CD4-positive, alpha-beta T cell treated with Interleukin-15 for 1 hour (primary cell): ENCODE measurements at places on chromosomes 11 and 22.

- DNase-seq, result no peak
Observed at GRCh38 chr11:123742724-123743120, 1.3 kb upstream of the ZNF202 start.

- DNase-seq, result peak; percentile 14
Observed at GRCh38 chr11:1197886-1198560, 24.8 kb upstream of the MUC5B start.

DNA sequence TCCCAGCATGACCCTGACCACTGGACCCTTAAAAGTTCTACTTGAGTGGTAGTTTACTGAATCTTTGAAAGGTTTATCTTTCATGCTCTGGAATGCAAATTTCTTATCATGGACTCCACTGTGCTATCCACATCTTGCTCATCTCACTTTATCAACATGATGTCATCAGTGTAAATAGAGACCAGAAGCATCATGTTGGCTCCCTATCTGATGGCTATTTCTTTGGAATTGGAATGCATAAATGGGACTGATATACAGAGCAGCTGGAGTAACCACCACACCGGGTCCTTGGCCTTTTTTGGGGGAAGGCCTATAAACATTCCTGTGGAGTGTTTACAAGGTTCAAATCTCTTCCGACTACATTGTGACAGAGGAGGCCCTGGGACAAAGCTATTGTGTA, 74.1 kb upstream of the CEP126 start:
- DNase-seq, result no peak

DNA sequence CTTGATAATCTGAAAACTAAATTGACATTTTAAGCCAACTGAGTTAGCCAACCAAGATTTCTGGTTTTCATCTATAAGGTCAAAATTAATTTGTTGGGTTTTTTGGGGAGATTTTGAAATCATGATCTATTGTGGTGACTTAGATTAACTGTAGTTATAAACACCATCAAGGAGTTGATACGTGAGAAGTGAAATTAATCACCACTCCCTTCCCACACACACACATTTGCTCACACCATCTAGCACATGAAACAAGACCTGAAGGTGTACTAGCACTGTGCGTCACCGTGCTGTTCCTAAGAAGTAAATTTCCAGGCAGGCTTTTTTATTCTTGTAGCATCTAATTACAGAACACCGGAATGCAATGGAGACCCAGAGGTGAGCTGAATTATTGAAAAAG, 2.1 kb downstream of the OR5B21 start:
- DNase-seq, result no peak

DNA sequence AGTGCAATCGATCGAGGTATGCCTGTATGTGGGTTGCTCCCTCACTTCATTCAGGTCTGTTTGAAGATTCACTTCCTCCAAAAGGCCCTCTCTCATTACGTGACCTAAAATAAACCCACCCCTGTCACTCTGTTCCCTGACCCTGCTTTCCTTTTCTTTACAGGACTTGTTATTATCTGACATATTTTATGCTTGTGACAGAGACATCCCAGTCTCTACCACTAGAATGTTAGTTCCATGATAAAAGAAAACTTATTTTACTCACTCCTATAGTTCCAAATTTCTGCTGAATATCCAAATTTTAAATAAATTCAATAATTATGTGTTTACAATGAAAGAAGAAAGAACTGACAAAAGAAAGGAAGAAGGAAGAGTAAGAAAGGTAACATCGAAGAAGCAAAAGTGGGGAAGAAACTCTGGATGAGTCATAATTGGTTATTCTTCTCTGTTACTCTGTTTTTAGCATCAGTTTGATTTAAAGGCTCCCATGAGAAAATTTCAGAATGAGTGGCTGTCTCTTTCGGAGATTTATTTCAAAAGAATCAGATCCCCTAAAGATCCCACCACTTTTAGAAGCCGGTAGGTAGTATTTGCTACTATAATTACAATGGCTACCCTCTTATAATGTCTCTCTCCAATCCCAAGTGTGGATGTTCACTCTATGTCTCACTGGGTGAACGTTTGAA, 33.5 kb downstream of the ENTHD1 start:
- no peak for DNase-seq

GRCh38 chr22:23306438-23306921, 126.2 kb downstream of the BCR start:
- no peak for DNase-seq

GRCh38 chr11:19553683-19554333, 158.8 kb upstream of the NAV2 start:
- peak; percentile 54 for DNase-seq
